ENCODE measurements at places on chromosomes 4 and X. TPM values are rescaled to one million over a fixed set of nuclear protein-coding genes. Genes with fewer than 3 reads are reported as not detected.

The PLXNB3 gene
- total RNA-seq, result 42.8 TPM

The LIMCH1 gene
- 95.9 TPM for total RNA-seq

The POF1B gene
- total RNA-seq, result 46.8 TPM

GRCh38 chr4:119025916-119026661, 109.5 kb upstream of the MYOZ2 start:
- DNase-seq, result peak; percentile 73

- no peak for DNase-seq
These were observed 103.5 kb downstream of the CLNK start for GRCh38 chr4:10581022-10581421.

DNA sequence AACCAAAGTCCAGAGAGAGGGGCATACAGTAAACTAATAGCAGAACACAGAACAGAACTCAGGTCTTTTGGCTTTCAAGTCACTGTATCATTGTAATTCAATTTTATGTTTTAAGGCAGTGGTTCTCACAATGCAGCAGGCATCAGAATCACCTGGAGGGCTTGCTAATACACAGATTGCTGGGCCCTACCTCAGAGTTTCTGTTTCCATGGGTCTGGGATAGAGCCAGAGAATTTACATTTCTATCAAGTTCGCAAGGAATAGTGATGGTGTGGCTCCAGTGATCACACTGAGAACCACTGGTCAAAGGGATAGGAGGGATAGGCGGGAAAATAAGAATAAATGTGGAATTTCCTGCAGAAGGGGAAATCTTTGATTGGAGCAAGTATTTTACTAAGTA, 36.7 kb downstream of the LANCL3 start:
- no peak for DNase-seq

GRCh38 chr4:142160509-142160908, 524.1 kb downstream of the IL15 start:
- DNase-seq, result no peak

DNA sequence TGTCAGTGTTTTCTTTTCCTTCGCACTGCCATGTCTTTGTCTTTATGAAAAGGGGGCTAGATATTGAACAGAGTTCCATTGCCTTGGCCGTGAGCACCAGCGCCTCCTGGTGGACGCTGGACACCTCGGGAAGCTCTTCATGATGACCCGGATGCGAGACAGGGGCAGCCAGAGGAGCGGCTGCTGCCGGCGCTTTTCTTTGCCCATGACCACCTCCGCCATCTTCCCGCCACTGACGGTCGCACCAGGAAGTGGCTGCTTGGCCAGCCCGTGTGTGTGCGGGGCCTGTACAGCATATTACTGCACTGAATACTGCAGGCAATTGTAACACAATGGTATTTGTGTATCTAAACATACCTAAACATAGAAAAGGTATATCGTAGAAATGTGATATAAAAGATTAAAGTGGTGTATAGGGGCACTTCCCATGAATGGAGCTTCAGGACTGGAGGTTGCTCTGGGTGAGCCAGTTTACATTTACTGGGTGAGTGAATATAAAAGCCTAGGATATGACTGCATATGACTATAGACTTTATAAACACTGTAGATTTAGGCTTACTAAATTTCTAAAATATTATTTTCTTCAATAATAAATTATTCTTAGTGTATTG, 15.8 kb upstream of the GRIA2 start:
- DNase-seq, result no peak

GRCh38 chrX:43003204-43003565, 225.2 kb upstream of the PPP1R2C start:
- DNase-seq, result no peak

DNA sequence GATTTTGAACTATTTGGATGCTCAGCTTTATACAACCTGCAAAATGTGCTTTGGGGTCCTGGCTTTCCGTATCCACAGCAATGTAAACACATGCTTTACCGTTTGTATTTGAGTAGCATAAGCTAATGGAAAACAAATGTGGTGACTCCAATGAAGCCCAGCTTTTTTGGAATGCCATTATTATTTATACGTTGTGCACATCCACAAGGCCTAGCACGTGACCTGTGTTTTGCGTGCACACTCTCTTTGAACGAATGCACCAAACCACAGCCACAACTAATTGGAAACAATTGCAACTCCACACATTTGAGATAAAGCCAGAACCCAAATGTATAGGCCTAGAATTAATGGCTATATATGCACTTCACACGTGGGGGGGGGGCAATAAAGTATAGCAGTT, 189.5 kb upstream of the GPC4 start:
- DNase-seq, result no peak

DNA sequence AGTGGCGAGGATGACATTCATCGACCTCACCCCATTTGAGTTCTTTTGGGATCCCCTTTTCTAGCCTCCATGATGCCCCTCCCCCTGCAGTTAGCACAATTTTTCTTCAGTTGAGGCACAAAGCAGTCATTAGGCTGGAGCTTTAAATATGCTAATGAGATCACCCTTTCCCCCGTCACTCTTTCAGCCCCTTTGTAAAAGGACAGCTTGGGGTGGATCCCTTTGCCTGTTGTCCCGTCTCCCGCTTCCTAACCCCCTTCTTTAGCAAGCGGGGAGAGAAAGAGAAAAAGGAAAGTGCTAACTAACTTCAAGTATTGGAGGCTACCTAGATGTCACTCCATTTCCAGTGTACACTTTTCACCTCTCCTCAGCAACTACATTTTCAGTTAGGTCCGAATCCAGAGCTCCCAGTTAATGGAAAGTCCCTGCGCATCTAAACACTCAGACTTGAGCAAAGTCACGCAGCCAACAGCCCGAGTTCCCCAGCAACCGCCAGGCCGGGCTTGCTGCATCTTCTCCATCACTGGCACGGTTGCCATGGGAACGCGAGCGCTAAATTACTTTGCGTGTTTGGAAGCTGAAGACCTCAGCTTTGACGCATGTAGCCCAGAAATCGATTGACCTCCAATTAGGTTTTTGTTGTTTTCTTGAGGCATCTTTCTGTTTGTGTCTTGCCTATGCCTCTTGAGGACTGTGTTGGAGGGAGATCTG, 76.8 kb downstream of the RTL5 start:
- DNase-seq, result peak; percentile 29
